ENCODE measurements at places on chromosomes 6 and 20.

DNA sequence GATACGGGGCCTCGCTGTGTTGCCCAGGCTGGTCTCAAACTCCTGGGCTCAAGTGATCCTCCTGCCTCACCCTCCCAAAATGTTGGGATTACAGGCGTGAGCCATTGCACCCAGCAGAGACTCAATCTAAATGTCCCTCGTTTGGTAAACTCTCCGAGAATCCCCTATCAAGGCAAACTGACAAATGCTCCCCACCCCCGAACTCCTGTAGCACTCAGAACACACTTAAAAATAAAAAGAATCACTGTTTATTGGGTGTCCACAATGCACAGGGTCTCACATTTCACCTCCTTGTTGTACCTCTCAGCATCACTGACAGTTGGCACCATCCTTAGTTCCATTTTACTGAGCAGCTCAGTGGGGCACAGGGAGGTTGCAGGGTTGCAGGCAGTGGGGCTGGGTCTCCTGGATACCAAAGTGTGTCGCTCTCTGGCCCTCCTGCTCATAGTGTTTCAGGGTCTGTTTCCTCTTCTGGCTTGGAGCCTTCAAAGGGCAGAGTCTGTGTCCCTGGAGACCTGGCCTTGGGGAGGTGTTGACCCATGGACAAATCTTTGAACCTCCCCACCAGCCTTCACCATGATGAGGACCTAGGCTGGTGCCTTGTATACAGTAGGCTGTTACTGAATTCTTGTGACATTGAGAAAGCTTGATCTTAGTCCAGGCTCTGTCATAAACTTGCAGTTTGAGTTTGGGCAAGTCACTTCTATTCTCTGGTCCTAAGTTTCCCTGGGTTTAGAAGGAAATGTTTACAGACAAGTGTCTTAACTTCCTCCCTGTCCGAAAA lies 8.5 kb upstream of the SRC start:
- DNase-seq, result peak; percentile 28

- DNase-seq, result no peak
Observed at GRCh38 chr6:135743476-135743875, 108.0 kb upstream of the PDE7B start.

- DNase-seq, result no peak
Observed at GRCh38 chr6:130382872-130383490, 17.2 kb downstream of the TMEM200A start.

- no peak for DNase-seq
Observed at GRCh38 chr6:129790785-129791184, 70.3 kb downstream of the TMEM244 start.

- no peak for DNase-seq
Observed at GRCh38 chr6:95670011-95670463, 92.7 kb downstream of the MANEA start.

Data from NAMALWA (cell line).